ENCODE measurements at places on chromosomes 2 and 18.

GRCh38 chr18:78430131-78430758 is 549.4 kb upstream of the SALL3 start:
- no peak for DNase-seq

GRCh38 chr2:140658760-140659692 is 1471.8 kb downstream of the LRP1B start:
- no peak for DNase-seq

- no peak for DNase-seq
Observed at GRCh38 chr2:40844353-40845277, 392.7 kb upstream of the SLC8A1 start.

- DNase-seq: no peak
Observed at GRCh38 chr2:17756668-17757067, 2.7 kb downstream of the GEN1 start.

- DNase-seq: no peak
Observed at GRCh38 chr2:172545408-172546075, 10.3 kb upstream of the PDK1 start.

GRCh38 chr2:71821856-71822255 is 325.8 kb downstream of the CYP26B1 start:
- DNase-seq: no peak

DNA sequence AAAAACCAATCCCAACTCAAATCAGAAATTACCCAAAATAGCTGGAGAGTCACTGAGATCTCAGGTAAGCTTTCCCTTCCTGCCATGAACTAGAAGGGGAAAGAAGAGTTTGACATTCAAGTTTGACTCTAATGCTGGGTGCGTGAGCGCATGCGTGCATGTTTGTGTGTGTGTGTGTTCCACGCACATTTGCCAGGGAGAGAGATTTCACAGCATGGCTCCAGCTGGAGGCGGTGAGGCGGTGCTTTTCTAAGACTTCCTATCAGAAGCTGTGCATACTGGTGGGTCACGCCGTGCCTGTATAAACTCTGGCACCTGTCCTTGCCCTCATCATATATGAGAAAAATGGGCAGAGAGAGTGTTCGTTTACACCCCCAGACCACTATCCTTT is 116.2 kb downstream of the MSH2 start:
- no peak for DNase-seq

- no peak for DNase-seq
Observed at GRCh38 chr2:237791977-237792727, 6.4 kb upstream of the RBM44 start.

DNA sequence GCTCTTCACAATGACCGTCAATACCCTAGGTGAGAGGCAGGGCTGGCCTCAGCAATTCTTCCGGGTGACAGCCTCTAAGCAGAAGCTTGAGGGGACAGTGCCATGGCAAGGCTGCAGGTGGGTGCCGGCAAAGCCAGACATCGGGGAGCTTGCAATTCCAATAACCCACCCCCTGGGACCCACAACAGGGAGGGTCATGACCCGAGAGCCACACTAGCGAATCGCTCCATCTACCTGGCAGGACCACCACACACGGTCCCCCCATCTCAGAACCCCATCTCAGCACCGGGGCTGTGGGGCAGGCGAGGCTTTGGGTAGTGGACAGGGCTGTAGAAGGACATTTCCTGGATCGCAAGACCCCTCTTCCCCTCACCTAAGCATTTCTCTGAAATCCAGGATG is 177.2 kb downstream of the ACKR3 start:
- DNase-seq: no peak

DNA sequence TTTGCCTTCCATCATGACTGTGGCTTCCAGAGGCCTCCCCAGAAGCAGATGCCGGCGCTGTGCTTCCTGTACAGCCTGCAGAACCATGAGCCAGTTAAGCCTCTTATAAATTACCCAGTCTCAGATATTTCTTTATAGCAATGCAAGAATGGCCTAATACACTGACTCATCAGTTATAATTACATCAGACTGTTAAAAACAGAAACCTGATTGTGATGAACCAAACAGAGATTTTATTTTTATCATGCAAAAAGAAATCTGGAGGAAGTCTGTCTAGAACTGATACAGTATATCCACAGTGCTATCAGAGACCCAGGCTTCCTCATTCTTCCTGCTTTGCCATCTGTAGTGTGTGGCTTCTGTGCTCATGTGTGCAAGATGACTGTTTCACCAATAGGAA is 93.4 kb upstream of the MEX3C start:
- no peak for DNase-seq

DNA sequence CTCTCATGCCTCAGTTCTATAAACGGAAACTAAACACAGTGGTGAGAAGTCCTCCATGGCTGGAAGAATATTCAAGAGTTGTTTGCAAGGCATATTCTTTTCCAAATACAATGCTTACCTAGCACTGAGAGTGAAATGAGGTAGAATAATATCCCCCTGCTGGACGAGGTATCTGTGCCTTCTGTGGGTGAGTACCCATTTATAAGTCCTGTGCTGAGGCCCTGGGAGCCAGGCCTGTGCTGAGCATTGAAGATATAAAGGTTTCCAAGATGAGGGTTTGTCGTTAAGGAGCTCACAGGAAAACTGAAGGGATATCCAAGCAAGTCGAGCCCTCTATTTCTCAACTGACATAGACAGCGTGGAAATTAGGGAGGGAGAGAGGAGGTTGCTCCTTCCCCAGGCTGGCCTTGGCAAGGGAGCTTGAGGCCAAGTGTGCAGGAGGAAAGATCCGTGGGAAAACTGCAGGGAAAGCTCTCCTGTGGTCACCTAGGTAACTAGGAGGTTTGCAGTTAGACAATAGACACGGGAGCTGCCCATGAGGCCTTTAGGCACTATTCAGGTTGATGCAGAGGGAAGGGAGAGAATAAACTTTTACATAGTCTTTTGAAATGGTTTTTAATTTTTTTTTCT is 17.6 kb downstream of the PTPRM start:
- DNase-seq: no peak
